Fibroblast of lung (primary cell): ENCODE measurements at places on chromosomes 12 and 14.
A peak's percentile ranks its signal among the peaks of the same experiment; 100 is the strongest.

GRCh38 chr14:99824776-99825175 lies 31.6 kb downstream of the EML1 start:
- no peak for DNase-seq

GRCh38 chr14:99043756-99044155 lies 228.2 kb downstream of the BCL11B start:
- no peak for DNase-seq

DNA sequence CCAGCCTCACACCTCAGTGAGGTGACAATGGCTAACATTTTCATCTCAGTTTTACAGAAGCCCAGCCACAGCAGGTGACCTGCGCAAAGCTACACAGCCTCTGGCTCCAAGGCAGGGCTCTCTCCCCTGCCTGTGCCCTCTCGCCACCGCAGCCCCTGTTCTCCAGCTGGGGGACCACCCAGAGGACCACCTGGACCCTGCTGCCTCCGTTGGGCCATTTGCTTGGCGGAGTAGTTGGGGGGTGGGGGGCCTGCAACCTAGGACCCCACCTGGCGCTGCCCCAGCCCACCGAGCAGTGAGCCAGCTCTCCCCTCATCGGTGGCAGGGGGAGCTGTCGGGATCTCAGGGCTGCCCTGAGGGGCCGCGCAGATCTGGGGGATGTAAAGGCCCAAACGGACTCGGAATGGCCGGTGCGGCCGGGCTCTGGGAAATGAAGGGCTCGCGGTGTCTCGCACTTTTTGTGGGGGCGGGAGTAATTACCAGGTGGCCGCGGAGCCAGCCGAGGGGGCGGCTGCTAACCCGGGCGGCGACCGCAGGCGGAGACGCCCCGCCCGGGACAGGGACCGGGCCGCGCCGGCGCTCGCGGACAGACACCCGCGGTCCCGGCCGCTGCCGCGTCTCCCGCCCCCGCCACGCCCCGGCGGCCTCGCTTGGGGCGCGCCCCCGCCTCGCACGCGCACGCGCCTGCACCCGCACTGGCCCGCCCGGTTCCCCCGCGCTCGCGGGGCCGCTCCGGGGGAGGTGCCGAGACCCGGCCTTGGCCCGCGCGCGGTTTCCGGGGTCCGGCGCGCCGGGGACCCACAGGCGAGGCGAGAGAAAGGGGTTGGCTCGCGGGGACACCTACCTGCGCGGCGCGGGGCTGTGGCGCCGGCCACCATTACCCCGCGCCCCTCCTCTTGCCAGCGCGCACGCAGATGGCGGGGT lies 8.6 kb upstream of the GPR68 start:
- DNase-seq = no peak

- peak; percentile 84 for DNase-seq
Measured at GRCh38 chr12:30197392-30198057, 413.8 kb upstream of the TMTC1 start.
